ENCODE measurements at places on chromosomes 4 and X. TPM values are rescaled to one million over a fixed set of nuclear protein-coding genes. Genes with fewer than 3 reads are reported as not detected.

DNA sequence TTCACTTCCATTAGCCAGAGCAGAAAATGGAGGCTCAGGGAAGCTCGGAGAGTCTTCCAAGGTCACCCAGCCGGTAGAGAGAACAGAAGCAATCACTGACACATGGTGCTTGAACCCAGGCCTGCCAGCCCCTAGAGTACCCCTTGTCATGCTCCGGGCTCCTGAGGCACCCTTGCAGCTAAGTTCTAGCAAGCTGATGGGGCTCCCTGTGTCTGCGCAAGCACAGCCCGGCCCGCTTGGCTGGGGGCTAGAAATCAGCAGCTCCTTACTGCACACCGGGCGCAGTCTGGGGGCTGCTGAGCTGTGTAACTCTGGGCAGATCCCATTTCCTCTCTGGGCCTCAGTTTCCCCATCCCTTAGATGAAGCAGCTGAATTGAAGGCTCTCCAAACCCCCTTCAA is 102.1 kb upstream of the PSAPL1 start:
- no peak overlapping the region for H3K4me3 ChIP-seq
- DNase-seq: no peak
- H3K4me1 ChIP-seq: no peaks in the 10 kb centered on the region
- no peaks in the 10 kb centered on the region for H3K27me3 ChIP-seq
- H3K27ac ChIP-seq: no peak overlapping the region

- H3K4me1 ChIP-seq: no peaks in the 10 kb centered on the region
- H3K27me3 ChIP-seq: no peaks in the 10 kb centered on the region
- H3K27ac ChIP-seq: no peak overlapping the region
Observed at GRCh38 chrX:100895365-100896075, 21.4 kb upstream of the NOX1 start.

CENPU gene
- total RNA-seq: 5.2 TPM

DCLK2 gene
- total RNA-seq: 0.11 TPM

- no peaks in the 10 kb centered on the region for H3K27me3 ChIP-seq
- no peaks in the 10 kb centered on the region for H3K4me1 ChIP-seq
- no peak overlapping the region for H3K4me3 ChIP-seq
- no peak for DNase-seq
Observed at GRCh38 chr4:41572956-41573355, 35.0 kb downstream of the LIMCH1 start.

DNA sequence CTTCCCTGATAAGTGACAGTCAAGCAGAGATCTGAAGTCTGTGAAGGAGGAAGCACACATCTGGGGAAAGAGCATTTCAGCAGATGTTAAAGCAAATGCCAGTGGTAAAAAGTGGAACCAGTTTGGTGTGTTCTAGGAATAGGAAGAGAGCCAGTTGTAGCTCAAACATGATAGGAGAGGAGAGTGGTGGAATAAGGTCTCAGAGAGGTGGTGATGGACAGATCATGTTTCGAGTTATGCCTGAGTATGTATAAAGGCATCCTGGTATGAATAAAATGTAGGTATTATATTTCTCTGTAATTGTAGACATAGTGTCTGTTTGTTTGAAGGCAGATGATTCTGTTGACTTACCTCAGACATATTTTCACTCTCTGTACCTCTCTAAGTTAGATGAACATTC is 89.1 kb downstream of the LARP7 start:
- H3K4me3 ChIP-seq: no peak overlapping the region
- no peak for DNase-seq
- H3K36me3 ChIP-seq: no peaks in the 10 kb centered on the region
- H3K4me1 ChIP-seq: no peaks in the 10 kb centered on the region

- DNase-seq: no peak
- H3K27me3 ChIP-seq: no peaks in the 10 kb centered on the region
Observed at GRCh38 chrX:14865201-14865600, 7.7 kb downstream of the FANCB start.

GRCh38 chr4:120694973-120695372 is 227.6 kb downstream of the PRDM5 start:
- H3K27me3 ChIP-seq: no peaks in the 10 kb centered on the region
- no peak for DNase-seq
- no peak overlapping the region for H3K4me3 ChIP-seq
- H3K27ac ChIP-seq: no peak overlapping the region

GRCh38 chr4:160745126-160745525 is 1418.7 kb downstream of the FSTL5 start:
- DNase-seq: no peak
- no peaks in the 10 kb centered on the region for H3K36me3 ChIP-seq
- H3K27me3 ChIP-seq: no peaks in the 10 kb centered on the region
- no peak overlapping the region for H3K27ac ChIP-seq

GRCh38 chrX:12548746-12549145 is 242.5 kb upstream of the PRPS2 start:
- no peaks in the 10 kb centered on the region for H3K36me3 ChIP-seq
- DNase-seq: no peak
